ENCODE measurements at places on chromosomes 4 and X.
A peak's percentile ranks its signal among the peaks of the same experiment; 100 is the strongest.

DNA sequence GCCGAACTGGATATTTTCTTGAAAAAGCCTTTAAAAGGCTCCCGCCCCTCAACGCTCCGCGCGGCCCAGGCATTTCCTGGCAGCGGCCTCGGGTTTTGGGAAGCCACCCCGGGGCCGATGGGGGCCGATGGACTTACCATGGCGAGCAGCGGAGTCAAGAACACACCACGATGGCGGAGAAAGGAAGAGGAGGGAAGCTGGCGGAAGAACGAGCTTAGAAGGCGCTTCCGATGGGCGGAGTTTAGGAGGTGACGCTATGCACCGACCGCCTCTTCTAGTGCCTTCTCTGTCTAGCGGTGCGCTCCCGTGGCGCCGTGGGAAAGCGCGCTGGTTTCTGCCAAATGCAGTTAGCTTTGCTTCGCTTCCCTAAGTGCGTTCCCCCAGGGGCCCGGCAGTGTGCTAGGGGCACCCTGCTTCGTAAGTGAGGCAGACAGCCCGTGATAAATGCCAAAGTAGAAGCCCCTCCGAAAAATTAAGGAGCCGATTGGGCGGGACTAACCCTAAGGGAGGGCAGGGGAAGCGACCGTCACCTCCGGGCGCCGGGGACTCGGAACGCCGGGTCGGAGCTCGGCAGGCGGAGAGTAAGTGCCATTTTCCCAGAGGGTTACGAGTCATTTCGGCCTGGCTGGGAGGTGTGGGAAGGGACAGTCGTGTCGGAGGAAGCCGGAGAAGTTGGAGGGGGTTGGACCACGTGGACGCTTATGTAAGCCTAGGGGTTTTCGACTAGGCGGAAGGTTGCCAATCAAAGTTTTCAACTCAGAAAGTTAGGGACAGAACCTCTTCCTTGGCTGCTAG lies at the start of gene RPL39:
Gene RPL39, minus strand, starts transcription at position 194 of the 795 bp plus-strand sequence. Its CDS starts 54 bp downstream, at position 140.
- peak; percentile 46 for DNase-seq

GRCh38 chr4:54230484-54231418 lies 1.7 kb downstream of the PDGFRA start:
- DNase-seq: no peak

DNA sequence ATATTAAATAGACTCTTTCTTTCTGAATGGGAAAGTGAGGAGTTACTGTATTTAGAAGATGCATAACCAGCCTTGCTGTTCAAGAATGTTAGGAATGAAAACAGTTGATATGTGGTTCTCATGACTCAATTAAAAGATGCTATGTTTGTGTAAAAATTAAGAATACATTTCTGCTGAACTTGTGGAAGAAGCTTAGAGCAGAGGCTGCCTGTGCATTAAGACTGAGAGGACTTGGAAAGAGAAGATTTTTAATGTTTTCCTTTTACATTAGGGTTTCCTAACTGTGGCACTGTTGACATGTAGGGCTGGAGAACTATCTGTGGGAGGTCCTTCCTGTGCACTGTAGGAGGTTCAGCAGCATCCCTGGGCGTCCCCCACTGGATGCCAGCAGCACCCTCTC lies 137.7 kb downstream of the GPR143 start:
- no peak for DNase-seq

- no peak for DNase-seq
Observed at GRCh38 chr4:73001885-73002284, 67.6 kb downstream of the COX18 start.

DNA sequence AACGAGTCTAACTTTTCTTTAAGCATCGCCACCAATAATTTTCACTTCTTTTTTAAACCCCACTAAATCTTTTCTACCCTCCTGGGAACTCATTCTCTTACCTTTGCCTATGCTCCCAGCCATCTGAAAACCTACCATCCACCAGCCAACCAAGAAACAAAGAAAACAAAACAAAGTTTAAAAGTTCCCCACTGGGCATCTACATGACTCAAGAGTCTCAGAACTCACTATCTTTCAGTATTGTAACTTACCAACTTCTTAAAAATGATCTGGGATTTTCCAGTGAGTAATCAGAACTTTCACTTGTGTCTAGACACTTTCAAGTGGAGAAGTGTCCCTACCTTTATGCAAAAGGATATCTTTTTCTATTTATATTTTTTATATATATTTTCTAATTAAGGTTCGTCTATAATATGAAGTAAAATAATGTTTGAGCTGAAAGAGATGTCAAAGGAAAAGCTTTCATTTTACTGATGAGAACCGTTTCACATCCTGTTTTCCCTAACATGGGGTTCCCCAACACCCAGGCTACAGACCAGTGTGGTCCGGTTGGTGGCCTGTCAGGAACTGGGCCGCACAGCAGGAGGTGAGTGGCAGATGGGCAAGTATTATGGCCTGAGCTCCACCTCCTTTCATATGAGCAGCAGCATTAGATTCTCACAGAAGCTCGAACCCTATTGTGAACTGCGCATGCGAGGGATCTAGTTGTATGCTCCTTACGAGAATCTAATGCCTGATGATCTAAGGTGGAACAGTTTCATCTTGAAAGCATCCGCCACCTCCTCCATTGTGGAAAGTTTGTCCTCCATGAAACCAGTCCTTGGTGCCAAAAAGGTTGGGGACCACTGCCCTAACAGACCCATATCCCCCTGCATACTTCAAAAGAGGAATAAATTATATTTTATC lies 9.8 kb upstream of the TIGD2 start:
- DNase-seq: no peak

- DNase-seq: no peak
Observed at GRCh38 chr4:171464499-171464898, 348.7 kb upstream of the GALNTL6 start.

DNA sequence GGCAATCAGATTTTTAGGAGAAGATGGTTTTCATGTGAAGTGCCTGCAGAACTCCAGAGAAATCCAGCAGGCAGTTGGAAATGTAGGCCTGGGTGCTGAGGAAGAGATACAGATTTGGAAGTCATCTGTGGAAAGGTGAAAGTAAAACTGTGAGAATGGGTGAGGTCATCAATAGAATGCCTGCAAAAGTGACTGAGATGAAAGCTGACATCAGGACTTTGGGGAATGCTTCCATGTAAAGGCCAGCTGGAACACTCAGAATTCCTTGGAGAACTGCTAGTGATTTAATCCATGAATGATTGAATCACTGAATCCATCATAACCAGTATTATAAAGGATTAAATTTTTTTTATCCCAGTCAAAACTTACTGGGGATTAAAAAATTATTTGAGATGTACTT lies 124.5 kb upstream of the GIMD1 start:
- no peak for DNase-seq

DNA sequence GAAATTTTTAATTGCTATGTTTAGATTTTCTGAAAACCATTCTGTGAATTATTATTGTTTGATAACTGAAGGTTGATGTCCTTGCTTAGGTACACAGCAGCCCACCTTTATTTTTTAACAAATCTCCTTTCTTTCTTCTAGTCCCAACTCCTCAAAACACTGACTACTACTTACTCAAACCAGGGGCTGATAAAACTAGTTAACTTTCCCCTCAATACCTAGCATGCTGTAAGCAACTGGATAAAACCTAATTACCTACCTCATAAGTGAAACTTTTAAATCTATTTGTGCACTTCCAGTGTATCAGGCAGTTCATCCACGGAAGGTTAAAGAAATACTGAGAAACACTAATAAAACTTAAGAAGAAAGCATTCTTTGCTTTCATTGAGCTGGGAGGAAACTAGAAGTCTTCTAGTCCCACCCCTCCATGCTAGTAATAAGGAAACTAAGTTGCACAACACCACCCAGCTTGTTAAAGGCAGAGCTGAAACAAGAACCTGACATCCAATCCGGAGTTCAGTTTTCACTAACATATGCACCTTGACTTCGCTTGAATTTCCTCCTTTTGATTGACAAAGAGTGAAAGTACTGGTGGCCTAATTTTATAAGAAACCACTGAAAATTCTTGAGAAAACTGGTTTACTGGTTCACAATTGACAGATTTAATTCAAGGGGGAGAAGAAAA lies 180.2 kb upstream of the TET2 start:
- DNase-seq: peak; percentile 92

- DNase-seq: no peak
Observed at GRCh38 chr4:121594796-121595526, 101.8 kb downstream of the ANXA5 start.

DNA sequence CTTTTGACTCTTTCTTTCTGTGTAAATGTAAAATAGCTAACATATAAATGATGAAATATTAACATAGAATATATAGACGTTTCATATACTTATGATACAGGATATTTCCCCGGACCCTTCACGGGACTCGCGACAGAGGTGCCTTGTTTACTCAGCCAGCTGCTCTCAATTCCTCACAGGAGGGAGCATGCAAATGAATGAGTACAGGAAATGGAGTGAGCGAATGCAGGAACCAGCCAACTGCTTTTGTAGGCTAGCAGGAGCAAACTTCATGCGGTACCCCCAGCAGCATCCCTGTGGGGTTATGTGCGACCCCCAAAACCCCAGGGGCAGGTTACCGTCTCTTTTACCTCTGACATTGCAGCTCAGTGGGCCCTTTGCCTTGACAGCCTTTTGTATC lies 110.3 kb upstream of the PDHA2 start:
- DNase-seq: no peak

GRCh38 chr4:99438405-99438780 lies 3.3 kb upstream of the ADH7 start:
- DNase-seq: no peak

DNA sequence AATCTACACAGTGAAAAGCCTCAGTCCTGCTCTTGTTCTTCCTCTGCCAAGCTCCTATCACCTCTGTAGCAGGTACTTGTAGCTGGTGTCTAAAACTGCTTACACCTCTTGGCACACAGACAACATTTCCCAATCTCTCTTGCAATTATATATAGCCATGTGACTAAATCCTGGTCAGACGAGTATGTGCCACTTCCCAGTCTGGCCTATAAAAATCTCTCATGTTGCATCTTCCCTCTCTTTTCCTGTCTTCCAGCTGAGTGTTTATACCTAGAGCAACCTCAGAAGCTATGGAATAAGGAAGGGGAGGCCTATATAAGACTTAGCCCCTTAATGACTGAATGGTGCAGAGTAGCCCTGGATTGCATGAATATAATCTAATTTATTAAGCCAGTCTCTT lies 105.8 kb downstream of the RNF150 start:
- no peak for DNase-seq

DNA sequence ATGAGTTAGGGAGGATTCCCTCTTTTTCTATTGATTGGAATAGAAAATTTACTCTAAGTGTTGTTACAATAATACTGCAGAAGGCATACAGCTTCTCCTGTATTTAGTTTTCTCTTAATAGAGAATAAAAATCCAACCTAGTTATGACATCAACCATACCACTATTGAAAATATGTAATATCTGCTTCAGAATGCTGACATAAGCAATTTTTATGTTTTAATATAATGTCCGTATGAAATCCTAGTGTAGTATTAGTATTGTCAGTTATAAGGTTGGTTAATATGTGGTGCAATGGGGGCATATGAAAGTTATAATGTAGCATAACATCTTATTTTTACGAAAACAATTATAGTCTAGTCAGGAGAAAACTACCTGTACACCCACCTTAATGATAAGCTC lies 68.2 kb downstream of the HEPH start:
- DNase-seq: no peak

DNA sequence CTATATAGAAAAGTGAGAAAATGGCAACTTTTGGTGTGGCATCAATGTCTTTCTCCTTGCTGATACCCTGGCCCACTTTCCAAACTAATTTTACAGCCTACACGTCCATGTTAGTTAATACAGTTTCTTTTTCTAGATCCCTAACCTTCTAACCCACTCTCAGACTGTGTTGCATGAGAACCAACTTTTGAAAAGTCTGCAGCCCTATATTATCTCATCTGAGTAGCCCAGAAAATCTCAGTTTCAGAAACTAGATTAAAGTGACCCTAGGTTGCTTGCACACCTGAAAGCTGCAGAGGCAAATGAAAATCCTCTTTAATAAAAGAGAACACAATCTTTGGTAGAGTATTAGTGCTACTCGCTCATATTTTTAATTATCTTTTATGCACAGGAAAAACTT lies 371.6 kb upstream of the EMCN start:
- DNase-seq: no peak

DNA sequence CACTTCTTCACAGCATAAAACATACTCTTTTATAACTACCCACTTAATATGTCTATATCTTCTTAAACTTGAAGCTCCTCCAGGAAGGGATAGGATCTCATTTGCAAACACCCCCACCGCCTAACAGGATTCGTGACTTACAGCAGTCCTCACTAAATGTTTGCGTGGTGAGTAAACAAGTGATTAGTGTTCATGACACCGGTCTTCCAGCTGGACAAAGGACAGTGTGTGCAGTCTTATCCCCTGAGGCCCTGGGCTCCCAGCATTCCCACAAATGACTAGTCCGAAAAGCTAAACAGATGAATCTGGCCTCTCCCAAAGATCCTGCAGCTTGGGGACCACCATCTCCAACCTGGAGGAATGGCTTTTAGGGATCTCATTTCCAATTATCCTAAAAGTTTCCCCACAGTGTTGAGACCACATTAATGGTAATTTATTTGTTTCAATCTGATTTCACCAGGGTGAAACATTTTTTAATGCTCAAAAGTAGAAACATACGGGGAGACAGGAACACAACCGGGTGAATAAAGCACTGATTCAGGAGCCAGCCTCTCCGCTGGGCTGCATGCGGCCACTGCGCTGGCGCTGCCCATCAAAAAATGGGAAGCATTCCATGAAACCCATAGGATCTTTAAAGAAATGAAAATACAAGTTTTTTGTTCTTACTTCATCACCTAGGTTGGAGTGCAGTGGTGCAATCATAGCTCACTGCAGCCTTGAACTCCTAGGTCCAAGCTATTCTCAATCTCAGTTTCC lies 69.2 kb downstream of the HADH start:
- no peak for DNase-seq

GRCh38 chr4:125765941-125766340 lies 451.2 kb downstream of the FAT4 start:
- no peak for DNase-seq

DNA sequence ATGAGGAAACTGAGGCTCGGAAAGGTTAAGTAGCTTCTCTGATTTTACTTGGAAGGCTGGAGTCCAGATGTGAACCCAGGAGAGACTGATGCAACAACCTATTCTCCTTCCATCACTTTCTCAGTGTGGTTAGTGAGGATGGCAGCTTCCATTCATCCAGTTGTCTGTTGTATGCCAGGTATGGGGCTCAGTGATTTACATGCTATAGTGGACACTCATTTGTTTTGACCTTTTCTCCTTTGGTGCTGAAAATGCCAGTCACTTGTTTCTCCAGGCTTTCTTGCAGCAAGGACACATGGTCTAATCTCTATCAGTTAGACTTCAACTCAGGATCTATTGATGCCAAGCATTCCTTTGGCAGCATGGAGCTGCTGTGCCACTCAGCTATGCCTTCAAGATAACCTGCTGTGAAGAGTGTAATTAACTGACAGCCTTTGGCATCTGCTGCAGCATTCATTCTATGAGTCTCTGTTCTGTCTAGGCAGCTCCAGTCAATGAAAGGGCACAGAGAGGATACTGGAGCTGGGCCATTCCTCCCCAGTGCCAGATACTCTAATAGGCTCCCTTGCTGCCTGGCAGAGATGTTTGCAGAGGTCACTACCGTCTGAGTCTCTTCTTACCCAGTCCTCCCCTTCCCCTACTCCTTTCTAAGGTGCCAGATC lies 11.0 kb upstream of the CWH43 start:
- DNase-seq: no peak
